ENCODE measurements at places on chromosomes 1 and 21. TPM values are rescaled to one million over a fixed set of nuclear protein-coding genes. Genes with fewer than 3 reads are reported as not detected.

Gene RORC
- not detected for total RNA-seq

Gene PAPPA2
- 1.6 TPM for total RNA-seq

Gene S100A7
- not detected for total RNA-seq

Gene KCNN3
- 0.67 TPM for total RNA-seq

Gene SPATA17
- 0.93 TPM for total RNA-seq

Gene TTLL10
- total RNA-seq: 0.99 TPM

Gene PPM1J
- total RNA-seq: 3.1 TPM

Gene TMCC2
- 5.8 TPM for total RNA-seq

Gene SYNC
- total RNA-seq: 0.18 TPM

Gene HMCN1
- 7.4 TPM for total RNA-seq

Gene ARMH1
- 4.0 TPM for total RNA-seq

Gene KAZN
- 13.5 TPM for total RNA-seq

Gene CFHR4
- not detected for total RNA-seq

Gene PIGR
- total RNA-seq: not detected

Data from endodermal cell (in vitro differentiated cells).